Suprapubic skin (tissue), 4 donors: ENCODE measurements at places on chromosomes 13 and 19.

- no peak for DNase-seq
These were observed 8.6 kb upstream of the GPR18 start for GRCh38 chr13:99266827-99267226.

DNA sequence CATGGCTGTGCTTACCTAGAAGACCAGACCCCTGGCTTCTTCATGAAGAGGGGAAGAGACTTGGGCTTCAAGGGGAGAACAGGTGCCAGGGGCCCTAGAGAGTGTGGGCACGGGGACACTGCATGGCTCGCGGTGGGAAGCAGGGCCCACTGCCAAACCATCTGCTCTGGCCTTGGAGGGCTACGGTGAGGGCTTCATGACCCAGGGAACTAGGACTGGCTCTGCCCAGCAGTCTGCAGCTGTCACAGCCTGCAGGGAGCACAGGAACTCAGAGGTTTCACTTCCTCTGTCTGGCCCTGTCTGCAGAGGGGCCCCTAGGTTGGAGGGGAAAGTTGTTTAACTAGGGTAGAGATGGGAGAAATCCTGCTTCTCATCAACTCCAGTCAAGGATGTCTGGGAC is 4.3 kb downstream of the ERCC1 start:
- DNase-seq, result no peak

- DNase-seq, result no peak
These were observed 27.6 kb downstream of the ZNF541 start for GRCh38 chr19:47545061-47545948.

- no peak for DNase-seq
These were observed 561.8 kb downstream of the GPC6 start for GRCh38 chr13:93788456-93788855.

GRCh38 chr19:7547159-7547558 is 11.6 kb downstream of the PNPLA6 start:
- DNase-seq, result no peak

DNA sequence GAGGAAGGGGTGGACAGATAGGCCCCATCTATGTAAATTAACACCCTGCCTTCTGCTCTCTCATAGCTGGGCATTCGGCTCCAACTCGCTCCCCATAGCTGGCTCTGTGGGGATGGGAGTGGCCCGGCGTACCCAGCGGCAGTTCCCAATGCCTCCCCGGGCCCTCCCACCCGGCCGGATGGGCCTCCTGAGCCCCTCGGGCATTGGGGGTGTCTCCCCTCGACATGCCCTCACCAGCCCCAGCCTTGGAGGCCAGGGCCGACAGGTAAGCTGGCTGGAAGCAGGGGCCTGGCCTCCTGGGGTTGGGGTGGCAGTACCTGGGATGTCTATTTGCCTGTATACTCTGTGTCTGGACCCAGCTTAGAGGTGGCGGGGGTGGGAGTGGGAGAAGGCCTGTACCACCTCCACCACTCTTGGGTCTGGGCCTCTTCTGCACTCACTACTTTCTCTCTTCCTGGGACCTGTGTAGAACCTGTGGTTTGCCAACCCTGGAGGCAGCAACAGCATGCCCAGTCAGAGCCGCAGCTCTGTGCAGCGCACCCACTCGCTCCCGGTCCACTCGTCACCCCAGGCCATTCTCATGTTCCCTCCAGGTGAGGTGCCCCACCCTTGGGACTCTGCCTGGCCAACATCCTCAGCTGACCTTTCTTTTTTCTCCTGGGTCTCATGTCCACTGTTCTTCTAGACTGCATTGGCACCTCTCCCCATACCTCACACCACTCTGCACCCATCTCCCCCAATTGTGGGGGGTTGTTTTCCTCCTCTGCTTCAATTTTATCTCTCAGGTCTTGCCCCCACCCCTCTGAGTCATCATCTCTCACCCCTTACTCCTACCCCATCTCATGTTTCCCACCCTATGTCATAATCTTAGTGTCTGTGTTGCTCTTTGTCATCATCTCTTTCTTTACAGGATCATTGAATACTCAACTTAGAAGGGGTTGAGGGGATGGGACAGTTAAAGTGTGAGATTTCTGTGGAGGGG is 10.1 kb downstream of the PAF1 start:
- DNase-seq, result no peak

GRCh38 chr13:29355029-29355428 is 240.5 kb downstream of the SLC7A1 start:
- DNase-seq, result no peak

DNA sequence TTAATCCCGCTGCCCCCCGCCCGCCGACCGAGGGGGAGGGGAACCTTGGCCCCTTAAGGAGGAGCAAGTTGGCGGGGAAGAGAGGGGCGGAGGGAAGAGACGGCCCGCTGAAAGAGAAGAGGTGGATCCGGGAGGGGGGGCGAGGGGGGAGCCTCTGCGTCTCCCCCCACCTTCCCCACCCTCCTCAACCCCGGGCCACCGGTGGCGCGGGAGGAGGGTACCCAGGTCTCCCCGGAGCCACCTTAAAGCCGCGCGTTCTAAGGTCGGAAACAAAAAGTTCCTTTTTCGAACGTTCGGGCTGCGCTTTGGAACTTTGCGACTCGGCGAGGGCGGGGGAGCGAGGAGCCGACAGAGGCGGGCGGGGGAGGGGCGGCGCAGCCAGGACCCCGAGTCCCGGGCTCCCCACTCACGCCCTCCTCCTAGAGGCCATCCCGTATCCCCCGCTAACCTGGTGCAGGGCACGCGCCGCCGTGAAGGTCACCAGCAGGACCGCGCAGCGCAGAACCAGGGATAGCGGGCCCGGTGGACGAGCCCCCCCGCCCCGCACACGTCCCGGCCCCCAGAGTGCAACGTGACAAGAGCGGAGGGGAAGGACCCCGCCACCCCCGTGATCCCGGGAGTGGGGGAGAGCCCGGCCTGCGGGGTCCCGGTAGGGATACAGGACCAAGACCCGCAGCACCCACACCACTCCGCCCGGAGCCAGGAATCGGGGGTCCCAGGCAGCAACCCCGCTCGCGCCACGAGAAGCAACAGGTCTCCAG is 659 bp downstream of the ERF start:
- no peak for DNase-seq

GRCh38 chr13:110772091-110772984 is 58.8 kb downstream of the ING1 start:
- no peak for DNase-seq

- DNase-seq, result no peak
These were observed 592.9 kb downstream of the KCTD12 start for GRCh38 chr13:76293346-76293745.

- no peak for DNase-seq
These were observed 852.7 kb upstream of the KLHL1 start for GRCh38 chr13:70960841-70961443.

DNA sequence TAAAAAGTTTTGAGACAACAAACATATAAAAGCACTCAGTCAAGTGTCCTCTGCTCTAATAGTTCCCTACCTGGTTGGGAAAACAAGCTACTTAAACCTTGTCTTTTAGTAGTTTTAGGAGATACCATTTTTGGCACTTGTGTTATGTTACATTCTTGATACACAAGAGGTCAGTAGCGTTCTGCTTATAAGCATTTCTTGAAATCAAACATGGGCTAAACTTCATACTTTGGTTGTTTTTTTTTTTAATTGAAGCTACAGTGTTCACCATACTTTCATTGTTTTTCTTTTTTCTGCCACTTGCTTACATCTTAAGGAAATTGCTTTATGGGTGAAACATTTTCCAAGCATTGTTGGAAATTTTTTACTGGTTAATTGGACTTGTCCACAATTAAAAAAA is 12.9 kb downstream of the NHLRC3 start:
- no peak for DNase-seq

GRCh38 chr19:18220632-18221275 is 5.5 kb downstream of the PDE4C start:
- DNase-seq, result no peak

DNA sequence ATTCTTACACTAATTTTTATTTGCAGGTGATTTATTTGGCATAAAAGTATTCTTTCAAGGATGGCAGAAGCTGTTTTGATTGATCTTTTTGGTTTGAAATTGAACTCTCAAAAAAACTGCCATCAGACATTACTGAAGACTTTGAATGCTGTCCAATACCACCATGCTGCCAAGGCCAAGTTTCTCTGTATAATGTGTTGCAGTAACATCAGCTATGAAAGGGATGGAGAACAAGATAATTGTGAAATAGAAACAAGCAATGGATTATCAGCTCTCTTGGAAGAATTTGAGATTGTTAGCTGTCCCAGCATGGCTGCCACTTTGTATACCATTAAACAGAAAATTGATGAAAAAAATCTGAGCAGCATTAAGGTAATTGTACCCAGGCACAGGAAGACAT is 1.2 kb downstream of the LACC1 start:
- DNase-seq, result no peak

GRCh38 chr13:71801165-71801760 is 65.7 kb downstream of the DACH1 start:
- DNase-seq, result no peak

DNA sequence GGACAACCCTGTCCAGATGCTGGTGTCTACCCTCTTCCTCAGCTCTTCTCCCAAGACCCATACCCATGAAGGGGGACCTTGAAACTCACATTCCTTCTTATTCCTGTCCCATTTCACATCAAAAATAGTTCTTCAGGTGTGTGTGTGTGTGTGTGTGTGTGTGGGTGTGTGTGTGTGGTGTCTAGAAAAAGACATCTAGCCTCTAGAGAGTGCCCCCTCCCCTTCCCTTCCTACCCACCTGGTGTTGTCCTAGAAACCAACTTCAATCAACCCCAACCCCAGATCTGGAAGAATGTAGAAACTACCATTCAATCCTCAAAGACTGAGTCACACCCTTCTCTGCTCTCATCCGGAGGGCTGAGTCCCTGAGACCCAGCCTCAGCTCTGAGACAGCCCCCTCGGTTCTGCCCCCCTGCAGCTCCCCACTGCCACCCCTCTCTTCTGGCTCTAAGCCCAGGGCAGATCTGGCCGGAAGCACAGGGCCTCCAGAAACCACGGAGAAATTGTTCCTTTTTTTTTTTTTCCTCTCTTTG is 3.5 kb downstream of the KCNN4 start:
- no peak for DNase-seq

DNA sequence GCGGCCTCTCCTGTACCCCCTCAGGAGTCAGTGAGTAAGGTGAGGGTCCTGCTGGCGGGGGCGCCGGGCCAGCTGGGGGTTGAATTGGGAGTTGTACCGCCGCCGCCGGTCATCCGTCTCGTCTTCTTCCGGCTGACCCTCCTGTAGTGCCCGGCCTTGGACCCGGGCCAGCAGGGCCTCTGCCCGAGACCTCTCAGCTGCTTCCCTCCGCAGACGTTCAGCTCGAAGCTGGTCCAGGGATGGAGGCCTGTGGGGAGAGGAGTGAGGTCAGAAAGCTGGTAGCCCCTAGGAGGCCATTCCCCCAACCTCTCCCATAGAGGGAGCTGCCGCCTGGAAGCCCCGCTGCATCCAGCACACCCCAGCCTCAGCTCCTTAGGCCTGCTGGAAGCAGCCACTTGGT is 3.8 kb downstream of the LENG1 start:
- DNase-seq, result no peak

DNA sequence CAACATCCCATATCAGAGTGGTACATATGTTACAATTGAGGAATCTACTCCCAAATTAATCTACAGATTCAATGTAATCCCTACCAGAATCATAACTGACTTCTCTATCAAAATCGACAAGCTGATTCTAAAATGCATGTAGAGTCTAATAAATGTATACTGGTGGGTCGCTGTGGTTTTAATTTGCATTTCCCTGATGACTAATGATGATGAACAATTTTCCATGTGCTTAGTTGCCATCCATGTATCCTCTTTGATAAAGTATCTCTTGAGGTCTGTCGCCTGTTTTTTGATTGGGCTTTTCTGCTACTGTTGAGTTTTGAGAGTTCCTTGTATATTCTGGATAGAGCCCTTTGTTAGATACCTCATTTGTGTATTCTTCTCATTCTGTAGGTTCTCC is 43.8 kb downstream of the KLF12 start:
- DNase-seq, result no peak

- DNase-seq, result no peak
These were observed 188.5 kb upstream of the UBL3 start for GRCh38 chr13:30038884-30039283.
